ENCODE measurements at places on chromosomes 7 and 10.

DNA sequence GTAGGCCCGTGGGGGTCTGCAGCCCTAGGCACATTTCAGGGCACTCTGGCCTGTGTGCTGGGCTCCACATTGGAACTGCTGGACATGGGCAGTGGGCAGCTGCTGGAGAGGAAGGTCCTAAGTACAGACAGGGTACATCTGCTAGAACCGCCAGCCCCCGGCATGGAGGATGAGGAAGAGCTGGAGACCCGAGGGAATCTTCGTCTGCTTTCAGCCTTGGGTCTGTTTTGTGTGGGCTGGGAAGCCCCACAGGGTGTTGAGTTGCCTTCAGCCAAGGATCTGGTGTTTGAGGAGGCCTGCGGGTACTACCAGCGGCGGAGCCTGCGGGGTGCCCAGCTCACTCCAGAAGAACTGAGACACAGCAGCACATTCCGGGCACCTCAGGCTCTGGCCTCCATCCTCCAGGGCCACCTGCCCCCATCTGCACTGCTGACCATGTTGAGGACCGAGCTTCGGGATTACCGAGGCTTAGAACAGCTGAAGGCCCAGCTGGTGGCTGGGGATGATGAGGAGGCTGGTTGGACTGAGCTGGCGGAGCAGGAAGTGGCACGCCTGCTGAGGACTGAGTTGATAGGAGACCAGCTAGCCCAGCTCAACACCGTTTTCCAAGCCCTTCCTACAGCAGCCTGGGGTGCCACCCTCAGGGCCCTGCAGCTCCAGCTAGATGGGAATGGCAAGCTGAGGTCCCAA, 1.4 kb downstream of the HPS6 start:
- DNase-seq = no peak

DNA sequence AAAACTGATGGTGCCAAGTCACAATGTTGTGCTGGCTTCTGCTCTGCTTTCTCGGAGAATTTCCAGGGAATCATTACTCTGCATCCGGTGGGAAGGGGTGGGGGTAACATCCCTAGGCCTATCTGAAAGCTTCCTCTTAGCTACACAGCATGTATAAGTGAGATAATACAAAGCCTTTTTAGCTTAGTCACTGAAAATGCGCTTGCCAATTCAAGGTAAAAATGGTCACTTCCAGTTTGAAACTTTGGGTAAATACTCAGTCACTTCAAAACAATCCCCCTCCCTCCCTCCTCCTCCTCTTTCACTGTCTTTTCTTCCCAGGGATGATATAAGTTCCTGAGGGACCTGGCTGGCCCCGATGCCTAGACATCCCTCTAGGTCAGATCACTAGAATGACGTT, 57.3 kb upstream of the APBB1IP start:
- DNase-seq = no peak

DNA sequence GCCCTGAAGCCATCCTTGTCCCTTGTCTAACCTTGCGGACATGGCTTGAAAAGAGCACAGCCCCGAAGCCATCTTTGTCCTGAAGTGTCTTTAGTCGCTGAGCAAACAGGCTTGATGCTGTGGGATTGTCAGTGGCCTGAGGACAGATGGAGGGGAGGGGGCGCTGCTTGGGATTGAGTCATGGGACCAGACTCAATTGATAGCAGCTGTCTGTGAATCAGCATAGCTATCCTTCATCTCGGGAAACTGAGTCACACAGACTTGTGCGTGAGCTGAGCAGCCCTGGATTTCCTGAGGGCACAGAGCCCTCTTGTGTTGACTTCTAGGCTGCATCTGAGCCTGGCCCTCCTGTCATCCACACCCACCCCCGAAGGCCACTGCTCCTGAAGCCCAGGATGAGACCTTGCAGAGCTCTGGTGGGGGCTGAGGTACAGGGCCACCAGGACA, 14.4 kb downstream of the MYO1G start:
- DNase-seq = no peak

GRCh38 chr10:84945791-84946190, 617.4 kb downstream of the CCSER2 start:
- DNase-seq = no peak

GRCh38 chr10:93993782-93994437, at the start of gene PLCE1:
TSS of gene PLCE1 (plus strand) at chr10:93993931. CDS start at chr10:94031047, 37,116 bp downstream.
- DNase-seq = no peak

DNA sequence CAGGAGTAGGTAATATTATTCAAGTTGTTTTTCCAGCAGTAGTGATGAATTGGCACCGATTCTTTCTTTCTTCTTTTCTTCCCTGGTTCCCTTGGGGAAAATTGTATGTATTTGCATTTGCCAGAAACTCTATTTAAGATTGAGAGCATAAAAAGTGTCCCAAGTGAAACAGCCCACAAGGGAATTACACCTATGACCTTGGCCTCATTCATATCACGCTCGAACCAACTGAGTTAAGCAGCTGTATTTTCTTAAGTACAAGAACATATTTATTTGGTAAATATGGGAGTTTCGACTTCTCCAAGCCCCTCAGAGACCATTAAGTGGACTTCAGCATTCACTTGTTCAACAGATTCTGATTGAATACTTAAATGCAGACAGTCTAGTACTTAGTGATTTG, 54.1 kb upstream of the MET start:
- DNase-seq = no peak

DNA sequence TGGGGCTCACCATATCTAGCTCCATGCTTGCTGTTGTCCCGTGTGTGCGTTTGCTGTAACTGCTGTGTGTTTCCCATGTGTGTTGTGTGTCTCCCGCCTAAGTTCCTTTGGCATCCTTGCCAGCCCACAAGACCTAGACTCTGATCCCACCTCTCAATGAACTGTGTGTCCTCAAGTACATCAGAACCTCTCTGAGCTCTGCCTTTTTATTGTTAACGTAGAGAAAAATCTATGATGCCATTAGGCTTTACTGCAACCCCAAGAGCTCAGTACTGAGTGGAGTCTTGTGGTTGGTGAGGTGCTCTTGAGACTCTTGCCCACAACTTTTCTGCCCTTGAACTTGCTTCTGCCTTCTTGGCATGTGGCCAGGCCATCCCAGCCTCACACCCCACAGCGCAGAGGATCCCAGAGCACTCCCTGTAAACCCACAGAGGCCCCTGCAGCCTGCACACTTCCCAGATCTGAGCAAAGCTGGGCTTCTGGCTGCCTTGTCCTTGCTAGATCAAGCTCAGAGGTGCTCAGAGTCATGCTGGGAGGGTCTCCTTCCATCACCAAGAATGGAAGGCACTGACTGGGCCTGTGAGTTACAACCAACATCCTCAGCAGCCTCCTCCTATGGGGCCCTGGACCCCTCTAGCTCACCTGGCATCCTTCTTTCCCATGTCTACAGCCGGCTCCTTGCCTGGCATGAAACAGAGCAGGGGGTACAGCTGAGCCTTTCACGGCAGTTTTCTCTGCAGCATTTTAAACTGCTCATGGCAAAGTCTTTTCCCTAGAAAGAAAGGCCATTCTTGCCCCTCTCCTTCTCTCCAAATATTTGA, 643.4 kb downstream of the ACTR3B start:
- no peak for DNase-seq

DNA sequence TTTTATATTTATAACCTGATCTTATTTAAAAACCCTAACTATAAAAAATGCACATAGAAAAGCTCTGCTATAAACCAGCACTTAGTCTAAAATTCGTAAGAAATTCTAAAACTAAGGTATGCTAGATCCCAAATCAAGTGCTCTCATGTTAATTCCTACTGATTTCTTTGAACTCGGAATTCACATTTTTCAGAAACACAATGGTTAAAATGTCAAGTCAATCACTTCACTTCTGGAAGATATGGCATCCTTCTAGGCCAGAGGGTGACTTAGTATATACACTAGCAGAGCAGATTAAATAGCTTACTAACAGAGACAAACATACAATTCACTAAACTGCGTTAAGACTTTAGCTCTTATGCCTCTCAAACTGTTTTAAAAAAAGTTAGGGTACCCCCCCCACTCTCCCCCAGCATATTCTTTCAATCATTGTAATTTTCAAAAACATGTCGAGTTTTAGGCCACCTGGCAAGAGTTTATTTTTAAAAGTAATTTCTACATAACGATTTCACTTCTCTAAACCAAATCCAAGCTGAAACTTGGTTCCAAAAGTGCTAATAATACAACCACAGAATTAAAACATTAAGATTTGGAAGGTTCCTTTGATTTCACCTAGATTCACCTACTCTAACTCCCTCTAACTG, 129.4 kb downstream of the NRBF2 start:
- DNase-seq = no peak

- DNase-seq = no peak
These were observed 258.0 kb downstream of the TRIL start for GRCh38 chr7:28700096-28700495.

GRCh38 chr7:108037741-108038140, 34.8 kb upstream of the LAMB1 start:
- DNase-seq = no peak

DNA sequence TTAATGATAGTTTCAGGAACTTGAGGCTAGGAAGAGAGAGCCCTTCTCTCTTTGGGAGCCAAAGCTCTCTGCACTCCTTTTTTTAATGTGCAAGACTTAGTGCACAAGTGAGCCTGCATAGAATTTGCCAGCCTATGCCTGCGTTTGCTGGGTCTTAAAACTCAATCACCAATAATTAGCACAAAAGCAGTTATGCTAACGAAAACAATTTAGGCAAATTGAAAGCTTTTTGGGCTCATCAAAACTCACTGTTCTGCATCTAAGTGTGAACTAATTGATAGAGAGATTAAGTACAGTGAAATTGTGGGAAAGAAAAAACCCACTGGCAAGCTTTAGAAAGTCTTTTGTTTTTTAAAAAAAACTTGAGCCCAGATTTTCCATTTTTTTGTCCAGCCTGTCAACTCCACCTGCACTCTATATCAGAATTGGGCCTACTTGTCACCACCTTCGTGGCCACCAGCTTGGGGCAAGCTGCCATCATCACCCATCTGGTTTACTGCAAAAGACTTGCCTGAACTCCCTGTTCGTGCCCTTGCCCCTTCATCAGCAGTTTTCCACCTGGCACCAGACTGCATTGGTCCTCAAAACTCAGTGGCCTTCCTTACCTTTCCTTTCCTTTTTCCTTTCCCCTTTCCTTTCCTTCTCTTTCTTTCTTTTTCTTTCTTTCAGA, 37.8 kb downstream of the CRHR2 start:
- no peak for DNase-seq

DNA sequence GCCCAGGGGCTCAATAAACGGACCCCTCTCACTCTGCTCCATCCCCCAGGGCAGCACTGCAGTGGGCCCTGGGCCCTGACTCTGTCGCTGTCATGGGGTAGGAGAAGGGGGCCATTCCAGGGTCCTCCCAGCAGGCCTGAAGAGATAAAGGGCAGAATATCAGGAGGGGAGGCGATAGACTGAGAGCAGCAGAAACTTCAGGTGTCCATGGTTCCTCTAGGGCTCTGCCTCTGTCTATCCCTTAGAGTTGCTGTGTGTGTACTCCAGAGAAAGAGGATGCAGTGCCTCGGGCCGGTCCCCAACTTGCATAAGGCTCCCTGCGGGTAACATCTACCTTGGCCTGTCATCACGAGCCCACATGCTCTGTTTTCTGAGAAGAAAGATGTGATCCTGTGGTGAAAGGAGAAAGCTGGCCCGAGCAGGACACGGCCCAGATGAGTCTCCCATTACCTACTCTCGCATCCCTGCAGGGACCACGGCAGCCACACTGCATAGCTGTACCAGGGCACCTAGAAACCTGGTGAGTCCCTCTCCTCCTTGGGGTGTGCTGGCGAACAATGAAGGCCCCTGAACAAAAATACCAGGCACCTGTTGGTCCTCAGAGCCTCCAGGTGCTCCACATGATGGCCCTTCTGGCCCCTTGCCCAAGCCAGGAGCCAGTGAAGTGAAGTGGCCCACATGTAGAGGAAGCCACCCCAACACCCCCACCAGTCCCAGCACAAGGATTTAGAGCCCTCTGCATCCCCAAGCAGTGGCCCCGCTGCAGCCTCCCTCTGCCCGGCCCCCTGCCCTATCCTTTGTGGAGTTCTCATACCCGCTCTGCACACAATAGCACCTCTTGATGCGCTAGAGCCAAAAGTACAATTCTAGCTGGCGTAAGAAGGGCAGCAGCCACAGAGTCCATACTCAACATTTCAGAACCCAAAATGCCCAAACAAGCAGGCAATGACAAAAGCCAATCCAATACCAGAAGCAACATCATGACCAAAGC, 106.8 kb downstream of the ARHGAP22 start:
- no peak for DNase-seq
